Substantia nigra (tissue), 51 donors: ENCODE measurements at places on chromosomes 4 and X.
A peak's percentile ranks its signal among the peaks of the same experiment; 100 is the strongest.

DNA sequence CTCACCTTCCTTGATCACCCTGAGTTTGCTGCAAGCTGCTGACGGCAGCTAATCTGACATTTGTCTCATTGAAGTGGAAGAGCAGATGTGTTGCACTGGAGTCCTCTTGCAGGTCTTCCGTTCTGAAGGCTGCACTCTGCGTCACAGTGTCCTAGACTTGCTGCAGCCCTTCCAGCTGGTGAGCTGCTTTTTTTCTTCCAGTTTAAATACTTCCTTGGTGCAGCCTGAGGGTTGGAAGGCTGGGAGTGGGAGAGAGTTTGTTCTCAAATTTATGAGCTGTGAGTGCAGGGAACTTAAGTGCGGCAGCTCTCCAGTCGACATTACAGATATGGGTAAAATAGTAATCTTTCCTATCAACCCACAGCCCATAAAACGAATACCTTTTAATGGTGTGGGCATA is 303.6 kb upstream of the FAT1 start:
- no peak for DNase-seq

DNA sequence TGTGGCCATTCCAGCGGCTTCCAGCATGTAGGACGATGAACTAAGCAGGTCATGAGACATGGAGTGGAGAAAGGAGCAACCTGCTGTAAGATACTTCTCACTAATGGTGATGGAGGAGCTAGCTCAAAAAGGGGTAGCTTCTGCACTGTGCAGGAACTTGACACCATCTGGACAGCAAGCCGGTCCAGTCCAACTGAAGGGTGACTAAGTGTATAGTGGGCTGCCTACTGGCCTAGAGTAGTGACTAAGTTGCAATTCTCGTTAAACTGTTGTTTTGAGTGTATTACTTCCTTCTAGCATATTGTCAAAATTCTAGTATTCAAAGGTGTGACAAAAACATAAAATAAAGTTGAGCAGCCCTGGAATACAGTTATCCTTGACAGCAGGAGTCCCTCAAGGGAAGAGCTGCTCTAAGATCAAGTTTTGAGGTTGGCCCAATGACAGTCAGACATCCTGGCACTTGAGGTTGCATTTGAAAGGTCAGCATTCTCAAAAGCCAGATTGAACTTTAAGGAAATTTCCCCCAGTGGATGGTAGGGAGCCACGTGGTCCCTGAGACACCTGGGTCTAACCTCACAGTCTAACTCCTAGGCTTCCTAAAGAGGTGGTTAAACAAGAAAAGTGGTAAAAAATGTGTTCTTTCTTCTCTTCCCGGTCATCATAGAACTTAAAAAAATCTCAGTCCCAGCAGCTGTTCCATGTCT is 8.0 kb downstream of the CETN2 start:
- DNase-seq: no peak

- DNase-seq: no peak
Observed at GRCh38 chrX:16867947-16868346, 2.2 kb downstream of the RBBP7 start.

DNA sequence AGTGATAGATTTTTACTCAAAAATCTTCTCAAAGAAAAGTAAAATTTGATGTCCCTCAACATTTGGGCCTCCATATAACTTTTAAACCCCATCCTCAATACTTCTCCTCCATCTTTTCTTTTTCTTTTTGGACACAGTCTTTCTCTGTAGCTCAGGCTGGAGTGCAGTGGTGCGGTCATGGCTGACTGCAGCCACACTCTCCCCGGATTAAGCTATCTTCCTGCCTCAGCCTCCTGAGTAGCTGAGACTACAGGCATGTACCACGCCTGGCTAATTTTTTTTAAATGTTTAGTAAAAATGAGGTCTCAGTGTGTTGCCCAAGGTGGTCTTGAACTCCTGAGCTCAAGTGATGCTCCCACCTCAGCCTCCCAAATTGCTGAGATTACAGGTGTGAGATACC is 33.1 kb downstream of the KDM6A start:
- DNase-seq: no peak

DNA sequence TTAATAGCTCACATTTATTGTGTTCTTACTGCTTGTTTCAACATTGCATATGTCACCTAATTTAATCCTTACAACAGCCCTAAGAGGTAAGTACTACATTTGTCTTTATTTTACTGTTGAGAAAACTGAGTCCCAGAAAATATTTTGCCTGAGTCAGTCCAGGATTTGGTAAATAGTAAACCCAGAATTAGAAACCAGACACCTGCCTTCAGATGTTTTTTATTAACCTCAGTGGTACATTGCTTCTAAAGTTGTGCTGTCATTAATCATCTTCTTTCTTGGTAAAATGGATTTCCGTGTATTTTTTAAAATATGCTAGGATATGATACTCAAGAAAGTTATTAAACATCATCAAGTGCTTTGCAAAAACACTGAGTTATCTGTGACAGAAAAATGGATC is 31.4 kb downstream of the USP53 start:
- DNase-seq: no peak

DNA sequence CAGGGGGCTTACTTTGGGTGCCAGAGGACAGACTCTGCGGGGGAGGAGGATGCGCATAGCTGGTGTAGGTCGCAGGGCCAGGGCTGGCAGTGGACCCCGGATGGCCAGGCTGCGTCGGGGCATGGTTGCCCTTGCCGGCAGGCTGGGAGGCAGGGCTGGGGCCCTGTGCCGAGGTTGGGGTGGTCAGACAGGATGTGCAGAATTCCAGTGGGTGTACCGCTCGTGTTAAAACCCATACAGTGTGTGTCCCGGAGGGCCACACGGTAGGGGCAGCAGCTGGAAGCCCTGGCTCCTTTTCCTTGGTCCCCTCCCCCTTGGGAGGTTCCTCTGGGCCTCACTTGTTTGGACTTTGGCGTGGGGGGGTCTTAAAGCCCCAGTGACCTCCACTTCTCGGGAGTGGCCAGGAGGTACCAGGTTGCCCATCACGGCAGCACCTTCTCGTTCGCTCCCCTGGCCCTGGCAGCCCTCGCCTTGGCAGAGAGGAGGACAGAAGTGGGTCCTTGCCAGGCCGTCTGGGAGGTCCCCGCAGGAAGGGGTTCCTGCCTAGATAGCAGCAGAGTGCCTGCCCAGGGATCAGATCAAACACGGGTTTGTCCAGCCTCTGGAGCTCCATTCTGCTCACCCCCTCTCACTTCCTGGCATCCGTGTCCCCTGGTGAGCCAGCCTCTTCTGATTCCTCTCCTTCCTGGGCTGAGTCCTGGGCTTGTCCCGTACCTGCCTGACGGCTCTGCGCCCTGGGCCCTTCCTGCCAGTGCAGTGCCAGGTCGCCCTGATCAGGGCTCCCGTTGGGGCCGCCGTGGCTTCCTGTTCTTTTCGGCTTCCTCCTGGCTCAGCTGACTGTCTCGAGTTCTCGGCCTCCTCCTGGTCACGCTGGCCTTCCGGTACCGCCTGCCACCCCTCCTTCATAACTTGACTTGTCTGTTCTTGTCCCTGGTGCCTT is 56.7 kb upstream of the HGFAC start:
- DNase-seq: peak; percentile 41

GRCh38 chr4:101282076-101282844 is 65.1 kb downstream of the PPP3CA start:
- DNase-seq: no peak

DNA sequence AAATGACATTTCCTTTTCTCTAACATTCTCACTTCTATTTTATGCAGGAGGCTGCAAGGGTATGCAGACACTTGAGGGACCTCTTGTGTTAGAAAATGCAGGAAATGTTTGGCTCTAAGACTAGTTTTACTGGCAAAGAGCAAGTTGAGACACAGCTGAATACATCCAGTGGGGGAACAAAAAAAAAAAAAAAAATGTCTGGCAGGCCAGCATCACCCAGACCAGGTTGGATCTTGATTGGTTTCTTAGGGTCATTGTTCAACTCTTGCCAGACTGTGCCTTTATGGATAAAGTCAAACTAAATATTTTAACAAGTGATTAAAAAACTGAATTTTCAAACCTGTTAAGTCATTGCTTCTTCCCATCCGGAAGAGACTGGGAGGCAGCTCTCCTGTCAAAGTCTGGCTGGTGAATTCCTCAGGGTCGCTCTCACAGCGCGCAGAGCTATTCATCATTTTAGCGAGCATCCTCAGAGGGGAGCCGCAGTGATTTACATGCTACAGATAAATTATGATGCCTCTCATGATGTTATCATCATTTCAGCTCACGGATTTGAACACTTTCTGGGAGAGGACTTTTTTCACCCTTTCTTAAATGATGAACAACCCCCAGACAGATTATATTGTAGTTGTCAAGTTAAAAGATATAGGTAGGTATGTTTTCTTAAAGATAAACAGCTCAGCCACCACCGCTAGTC is 23.6 kb upstream of the PACRGL start:
- DNase-seq: no peak

- no peak for DNase-seq
Observed at GRCh38 chrX:73828080-73828720, 265.2 kb downstream of the CHIC1 start.

- DNase-seq: no peak
Observed at GRCh38 chrX:155259752-155260151, 4.5 kb downstream of the RAB39B start.

DNA sequence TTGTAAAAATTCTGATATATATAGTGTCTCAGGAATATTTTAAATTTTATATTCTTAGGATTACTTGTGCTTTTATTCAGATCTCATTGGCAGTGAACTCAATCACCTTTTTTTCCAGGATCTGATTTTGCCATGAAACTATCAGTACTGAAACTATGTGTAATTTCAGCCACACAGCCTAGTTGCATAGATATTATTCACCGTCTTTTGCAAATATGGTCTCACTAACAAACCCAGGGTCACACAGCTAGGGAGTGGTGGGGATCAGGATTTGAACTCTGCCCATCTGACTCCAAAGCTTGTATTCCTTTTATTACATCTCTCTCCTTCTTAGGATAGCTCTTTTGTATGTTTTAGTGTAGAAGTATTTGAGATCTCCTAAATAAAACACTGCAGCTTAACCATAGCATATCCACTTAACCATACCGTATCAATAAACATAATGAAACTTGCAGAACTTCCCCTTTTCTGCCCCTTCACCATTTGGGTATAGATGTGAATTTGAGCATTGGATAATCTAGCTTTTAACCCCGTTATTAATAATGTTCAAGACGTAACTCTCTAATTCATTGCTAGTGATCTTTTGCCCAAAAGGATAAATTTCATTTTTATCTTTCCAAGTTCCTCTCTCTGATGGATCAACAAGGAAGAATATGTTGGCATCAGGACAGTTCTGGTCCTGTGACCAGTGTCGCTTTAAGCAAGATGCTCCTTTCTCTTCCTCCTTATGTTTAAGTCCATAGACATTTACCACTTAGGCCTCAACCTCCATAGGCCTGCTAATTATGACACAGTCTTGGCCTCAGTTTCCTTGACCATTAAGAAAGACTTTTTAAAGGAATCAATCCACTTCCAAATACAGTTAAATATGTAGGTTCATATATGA is 74.6 kb downstream of the RAPGEF2 start:
- no peak for DNase-seq

- no peak for DNase-seq
Observed at GRCh38 chr4:75514949-75515612, 808 bp downstream of the THAP6 start.

GRCh38 chr4:142402156-142402555 is 443.9 kb downstream of the INPP4B start:
- DNase-seq: no peak

DNA sequence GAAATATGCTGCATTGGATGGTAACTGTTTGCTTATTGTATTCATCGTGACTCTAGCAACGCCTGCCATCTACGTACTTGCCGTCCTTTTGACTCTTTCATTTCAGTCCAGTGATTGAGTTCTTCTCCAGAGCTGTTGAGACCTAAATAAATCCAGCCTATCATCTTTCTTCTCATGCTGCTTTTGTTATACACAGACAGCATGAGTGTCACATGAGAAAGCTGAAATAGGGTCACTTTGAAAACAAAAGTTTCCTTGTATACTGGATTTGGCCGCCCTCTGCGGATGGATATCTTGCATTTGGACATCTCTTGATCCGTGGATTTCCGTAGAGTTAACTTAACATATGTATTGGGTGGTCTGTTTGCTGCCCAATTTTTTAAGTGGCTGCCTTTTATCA is 67.2 kb downstream of the TMPRSS11F start:
- DNase-seq: no peak

GRCh38 chr4:11480683-11481082 is 52.0 kb upstream of the HS3ST1 start:
- DNase-seq: no peak

DNA sequence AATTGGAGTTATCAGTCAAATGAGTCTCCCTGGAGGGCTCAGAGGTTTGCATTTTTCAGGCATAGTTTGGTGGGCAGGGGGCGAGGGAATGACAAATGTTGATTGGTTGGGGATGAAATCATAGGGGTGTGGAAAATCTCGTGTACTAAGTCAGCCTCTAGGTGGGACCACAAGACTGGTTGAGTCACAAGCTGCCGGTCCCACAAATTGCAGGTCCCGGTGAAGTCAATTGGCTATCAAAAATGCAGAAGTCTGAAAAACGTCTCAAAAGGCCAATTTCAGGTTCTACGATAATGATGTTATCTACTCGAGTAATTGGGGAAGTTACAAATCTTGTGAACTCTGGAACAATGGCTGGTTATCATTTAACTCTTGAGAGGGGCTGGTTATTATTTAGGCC is 98.8 kb upstream of the DHX15 start:
- no peak for DNase-seq

- DNase-seq: no peak
Observed at GRCh38 chrX:130669233-130669632, 233.8 kb downstream of the ENOX2 start.

DNA sequence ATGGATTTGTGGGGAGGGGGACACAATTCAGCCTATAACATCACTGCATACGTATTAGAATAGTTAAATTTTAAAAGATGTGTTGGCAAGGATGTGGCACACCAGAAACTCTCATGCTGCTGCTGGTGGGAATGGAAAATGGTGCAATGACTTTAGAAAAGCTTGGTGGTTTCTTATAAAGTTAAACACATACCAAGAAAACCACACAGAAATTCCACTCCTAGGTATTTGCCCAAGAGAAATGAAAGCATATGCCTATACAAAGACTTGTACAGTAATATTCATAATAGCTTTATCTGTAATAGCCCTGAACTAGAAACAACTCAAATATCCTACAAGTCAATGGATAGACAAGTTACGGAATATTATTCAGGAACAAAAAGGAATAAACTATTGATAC is 71.3 kb upstream of the PDHA1 start:
- DNase-seq: no peak

DNA sequence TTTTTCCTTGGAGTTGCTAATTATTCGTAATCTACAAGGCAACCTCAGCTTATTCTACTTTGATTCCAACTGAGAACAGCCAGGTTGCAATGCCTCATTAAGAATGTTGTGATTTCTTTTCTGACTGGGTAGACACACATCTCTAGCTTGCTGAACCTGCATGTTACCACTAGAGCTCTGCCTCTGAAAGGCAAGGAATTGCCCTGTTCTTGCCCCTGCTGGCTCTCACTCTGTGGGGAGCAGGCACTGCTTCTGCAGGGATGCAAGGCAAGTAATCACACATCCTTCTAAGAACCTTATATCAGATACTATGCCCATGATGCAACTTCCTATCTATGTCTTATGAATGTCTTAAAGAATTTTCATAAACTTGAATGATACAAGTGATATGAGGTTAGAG is 503.2 kb downstream of the PACRGL start:
- no peak for DNase-seq
